Left renal cortex interstitium (tissue), 4 donors: ENCODE measurements at places on chromosomes 6 and 20. TPM values are rescaled to one million over a fixed set of nuclear protein-coding genes. Genes with fewer than 3 reads are reported as not detected.

DNA sequence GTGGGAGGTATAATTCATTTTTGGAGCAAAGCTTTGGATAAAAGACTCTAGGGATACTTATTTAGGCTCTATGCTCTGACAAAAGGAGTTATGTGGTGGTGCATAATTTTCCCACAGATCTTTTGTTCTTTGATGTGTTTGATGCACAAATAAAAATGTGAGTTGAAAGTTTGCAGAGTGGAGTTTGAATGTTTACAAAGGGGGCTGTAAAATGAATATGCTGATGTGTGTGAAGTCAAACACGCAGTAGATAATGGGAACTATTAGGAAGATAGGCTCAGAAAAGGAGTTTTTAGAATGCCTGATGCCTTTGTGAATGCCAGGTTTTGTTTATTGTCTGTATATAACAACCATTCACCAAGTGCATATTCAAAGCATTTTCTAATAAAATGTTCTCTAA, 545.0 kb upstream of the EPHA7 start:
- no peak for DNase-seq

- no peak for DNase-seq
These were observed 136.3 kb upstream of the ZNF184 start for GRCh38 chr6:27608916-27609883.

- no peak for DNase-seq
These were observed 43.0 kb upstream of the PBOV1 start for GRCh38 chr6:138261116-138261780.

HRH3 gene
- polyA plus RNA-seq, result 0.21 TPM

- no peak for DNase-seq
These were observed 10.5 kb upstream of the PCMTD2 start for GRCh38 chr20:64244870-64245603.

GRCh38 chr6:167150941-167151549, 6.7 kb downstream of the GPR31 start:
- DNase-seq, result no peak

GRCh38 chr20:5835321-5835821, 85.2 kb downstream of the SHLD1 start:
- DNase-seq, result no peak

DNA sequence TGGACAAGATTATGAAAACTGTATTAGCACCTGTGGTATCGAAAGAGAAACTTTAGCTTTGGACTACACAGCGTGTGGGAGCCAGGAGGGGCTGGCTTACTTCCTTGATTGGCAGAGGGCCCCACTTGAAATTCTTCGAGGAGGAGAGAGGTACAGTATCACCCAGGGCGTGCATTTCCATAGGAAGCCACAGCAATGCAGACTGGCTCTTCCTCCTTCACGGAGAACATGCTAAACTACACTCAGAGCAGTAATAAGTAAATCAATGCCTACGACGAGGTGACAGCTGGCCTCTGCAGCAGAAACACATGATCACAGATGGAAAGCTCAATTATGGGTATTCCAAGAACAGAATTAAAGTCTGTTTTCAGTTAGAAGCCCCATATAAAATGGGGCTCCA, 44.2 kb downstream of the MYLK4 start:
- DNase-seq, result no peak

GRCh38 chr6:140968062-140968461, 1164.7 kb upstream of the GJE1 start:
- no peak for DNase-seq

DNA sequence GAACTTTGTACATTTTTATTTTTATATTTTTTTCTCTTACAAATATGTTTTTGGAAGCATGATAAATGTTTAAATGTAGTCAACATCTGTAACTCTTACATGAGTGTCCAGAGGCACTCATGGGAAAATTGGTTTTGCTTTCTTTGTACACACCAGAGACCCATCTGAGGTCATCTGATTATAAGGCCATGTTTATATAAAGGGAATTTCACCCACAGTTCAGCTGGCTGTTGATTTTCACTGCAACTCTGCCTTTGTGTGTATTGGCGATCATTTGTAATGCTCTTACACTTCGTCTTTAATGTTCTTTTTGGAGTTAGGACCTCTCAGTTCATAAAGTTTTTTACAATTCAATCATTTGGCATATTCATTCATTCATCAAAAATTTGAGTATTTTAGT, 28.1 kb downstream of the RIOK1 start:
- DNase-seq, result no peak

PSMA7 gene
- polyA plus RNA-seq, result 182 TPM

DNA sequence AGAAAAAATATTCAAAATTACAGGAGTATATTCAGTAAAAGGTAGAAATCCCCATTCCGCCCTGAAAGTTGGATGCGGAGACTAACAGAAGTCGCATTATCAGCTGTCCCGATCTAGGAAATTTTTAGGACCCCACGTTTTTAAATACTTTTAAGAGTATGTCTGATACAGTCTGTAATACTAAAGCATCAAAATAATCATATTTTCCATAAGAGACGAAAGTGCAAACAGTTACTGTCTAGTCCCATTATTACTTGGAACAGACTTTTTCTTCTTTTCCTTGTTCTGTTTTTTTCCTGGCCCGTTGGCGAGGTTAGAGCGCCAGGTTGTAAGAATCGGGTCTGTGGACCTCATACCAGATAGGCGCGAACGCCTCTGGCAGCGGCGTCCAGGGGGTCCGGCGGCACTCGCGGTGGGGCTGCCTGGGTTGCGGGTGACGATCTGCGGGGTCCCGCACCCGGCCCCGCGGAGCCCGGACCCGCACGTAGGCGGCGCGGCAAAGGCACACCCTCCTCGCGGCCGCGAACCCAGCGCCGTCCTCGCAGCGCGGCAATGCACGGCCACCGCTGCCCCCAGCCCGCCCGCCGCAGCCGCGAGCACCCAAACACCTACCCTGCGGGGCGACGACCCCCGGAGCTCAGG, 460 bp downstream of the PLAGL1 start:
- no peak for DNase-seq

GRCh38 chr20:2045101-2045500, 51.2 kb upstream of the PDYN start:
- no peak for DNase-seq

EDN1 gene
- polyA plus RNA-seq, result 3.9 TPM

- DNase-seq, result no peak
These were observed 1.5 kb upstream of the CRIP3 start for GRCh38 chr6:43310134-43310533.

DNA sequence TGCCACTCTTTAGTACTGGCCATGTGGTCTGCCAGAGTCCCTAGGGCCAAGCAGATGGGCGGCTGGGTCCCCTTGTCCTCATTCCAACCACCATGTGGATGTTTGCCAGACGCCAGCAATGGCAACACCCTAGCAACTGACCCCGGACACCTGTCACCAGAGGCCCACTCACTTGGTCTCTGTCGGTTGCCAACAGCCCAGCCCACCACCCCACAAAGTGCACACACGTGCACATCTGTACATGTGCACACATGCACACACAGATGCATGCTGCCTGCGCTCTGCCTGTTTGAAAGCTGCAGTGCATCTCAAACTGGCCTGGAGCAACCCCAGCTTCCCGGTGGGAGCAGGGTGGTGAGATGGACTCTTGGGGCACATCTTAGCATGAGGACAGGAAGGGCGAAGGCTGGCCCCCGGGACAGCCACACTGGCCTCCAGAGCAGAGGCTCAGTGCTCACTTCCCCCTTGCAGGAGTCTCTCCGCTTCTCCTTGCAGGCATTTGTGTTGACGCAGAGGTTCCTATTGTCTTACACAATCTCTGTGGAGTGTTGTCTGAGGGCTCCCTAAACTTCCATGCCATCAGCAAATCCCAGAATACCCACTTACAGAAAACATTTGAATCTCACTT, 54.0 kb downstream of the PSMG4 start:
- DNase-seq, result no peak

SCRT2 gene
- 0.07 TPM for polyA plus RNA-seq

DNA sequence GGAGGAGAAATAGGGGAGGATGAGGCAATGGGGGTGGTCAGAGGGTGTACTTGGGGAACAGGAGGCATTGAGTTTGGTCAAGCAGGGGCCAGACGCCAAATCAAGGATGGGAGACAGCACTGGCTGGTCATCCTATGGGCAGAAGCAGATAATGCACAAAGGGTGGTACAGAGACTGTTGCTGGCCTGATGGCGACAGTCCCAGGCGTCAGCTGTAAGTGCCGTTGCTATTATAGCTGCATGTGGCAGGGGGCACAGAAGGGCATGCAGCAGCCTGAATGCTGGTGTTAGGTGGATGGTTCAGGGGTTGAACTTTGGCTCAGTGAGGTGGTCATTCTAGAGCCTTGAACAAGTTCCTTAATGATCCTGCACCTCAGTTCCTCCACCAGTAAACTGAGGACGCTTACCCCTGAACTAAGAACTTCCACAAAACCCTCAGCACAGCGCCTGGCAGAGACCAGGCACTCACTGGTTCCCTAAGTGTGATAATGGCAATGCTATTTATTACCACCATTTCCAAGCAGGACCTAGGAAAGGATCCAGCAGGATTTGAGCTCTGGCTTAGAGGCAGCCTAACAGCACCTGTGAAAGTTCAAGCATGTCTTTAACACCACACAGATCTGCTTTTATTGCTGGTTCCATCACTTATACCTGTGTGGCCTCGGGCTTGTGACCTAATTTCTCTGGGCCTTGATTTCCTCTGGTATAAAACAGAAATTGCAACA, 162.7 kb downstream of the INSM1 start:
- no peak for DNase-seq

DNA sequence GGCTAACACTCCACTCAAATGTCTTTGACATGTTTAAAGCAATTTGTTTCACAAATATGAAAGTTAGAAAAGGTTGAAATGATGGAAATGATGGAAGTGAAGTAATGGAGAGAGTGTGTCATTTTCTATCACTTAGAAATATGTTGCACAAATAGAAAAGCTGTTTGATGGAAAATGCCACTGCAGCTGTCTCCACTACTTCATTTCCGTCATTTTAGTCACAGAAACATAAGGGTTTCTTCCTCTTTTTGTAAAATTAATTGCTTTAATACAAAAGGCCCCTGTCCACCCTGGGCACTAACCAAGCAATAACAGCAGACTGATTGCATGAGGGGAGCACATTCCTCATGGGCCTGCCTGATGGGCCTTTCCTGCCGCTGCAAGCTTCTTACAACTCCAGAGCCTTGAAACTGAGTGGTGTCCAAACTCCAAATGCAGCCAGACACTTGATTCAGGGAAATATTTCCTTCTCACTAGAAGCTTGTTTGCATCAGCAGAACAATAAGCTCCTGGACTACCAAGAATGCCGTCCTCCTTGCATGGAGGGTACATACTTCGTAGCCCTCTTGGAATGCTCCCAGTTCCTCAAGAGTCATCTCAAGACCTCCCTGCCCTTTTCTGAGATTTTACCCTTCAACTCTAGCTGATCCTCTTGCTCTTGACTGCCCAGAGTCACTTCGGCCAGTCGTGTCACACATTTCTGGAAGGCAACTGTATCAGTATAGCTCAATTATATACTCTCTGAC, 36.1 kb downstream of the F13A1 start:
- no peak for DNase-seq

DNA sequence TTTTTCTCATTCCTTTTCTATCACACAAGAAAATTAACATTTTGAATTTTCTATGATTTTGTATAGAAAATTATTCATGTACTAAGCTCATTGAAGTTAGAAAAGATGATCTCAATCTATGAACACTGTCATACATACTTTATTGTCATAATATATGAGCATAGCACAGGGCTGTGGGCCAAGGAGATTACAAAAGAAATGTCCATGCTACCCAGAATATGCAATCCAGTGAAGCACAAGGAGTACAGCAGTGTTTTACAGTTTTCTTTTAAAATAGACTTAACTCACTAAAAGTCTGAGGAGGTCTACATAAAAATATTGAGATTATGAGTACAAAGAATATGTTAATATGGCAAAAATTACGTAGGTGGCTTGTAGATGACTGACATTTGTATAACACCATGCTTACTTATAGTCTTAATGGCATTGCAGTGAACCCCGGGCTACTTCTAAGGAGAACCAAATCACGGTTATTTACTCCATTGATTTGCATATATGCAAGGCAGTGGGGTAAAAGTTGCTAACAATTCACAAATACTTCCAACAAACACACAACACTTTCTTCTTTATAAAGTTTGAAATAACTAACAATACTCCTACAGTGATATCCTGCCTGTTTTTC, 257.1 kb downstream of the BCKDHB start:
- DNase-seq, result no peak

SNAI1 gene
- polyA plus RNA-seq, result 15.2 TPM

GRCh38 chr20:48926821-48927220, 5.3 kb downstream of the ARFGEF2 start:
- DNase-seq, result no peak

IL17F gene
- polyA plus RNA-seq, result not detected

DNA sequence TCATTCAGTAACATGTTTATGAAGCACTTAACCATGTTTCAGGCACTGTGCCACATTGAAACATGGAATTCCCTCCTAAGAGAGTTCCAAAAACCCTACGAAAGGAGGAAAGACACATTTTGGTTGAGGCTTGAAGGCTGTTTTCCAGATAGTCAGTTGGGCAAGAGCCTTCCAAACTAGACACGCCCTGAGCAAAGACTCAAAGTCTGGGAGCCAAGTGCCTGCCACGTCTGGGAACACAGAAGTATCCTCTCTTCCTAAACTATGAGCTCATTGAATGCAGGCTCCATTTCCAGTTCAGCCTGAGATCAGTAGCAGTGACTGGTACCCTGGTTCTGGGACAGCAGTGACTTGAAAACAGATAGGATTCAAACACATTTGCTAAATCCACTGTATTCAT, 74.5 kb upstream of the FAM8A1 start:
- no peak for DNase-seq

TRPC4AP gene
- 64.4 TPM for polyA plus RNA-seq

DNA sequence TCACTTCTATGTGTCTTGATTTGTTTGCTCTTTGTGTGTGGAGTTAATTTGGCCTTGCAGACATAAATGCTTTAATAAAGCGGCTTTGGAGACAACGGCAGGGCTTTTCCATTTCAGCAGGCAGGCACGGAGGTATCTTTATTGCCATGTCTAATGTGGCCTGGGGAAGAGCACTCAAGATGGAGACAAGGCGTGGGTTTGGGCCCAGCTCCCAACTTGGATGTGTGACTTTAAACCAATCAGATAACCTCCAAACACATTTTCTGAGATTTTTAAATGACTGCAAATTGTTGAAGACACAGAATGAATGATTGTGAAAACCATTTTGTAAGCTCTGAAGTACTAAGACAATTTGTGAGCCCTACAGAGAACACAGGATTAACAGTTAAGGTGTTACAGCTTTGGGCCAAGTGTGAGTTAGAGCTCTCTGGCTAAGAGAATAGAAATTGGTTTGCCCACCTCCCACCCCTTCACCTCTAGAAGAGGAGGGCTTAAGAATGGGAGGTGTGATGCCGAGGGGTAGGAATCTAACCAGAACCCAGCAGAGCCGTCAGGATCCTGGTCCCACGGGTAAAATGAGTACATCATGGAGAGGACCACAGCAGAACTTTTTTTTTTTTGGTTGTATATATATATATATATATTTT, 9.0 kb downstream of the DYNLT1 start:
- no peak for DNase-seq

DNA sequence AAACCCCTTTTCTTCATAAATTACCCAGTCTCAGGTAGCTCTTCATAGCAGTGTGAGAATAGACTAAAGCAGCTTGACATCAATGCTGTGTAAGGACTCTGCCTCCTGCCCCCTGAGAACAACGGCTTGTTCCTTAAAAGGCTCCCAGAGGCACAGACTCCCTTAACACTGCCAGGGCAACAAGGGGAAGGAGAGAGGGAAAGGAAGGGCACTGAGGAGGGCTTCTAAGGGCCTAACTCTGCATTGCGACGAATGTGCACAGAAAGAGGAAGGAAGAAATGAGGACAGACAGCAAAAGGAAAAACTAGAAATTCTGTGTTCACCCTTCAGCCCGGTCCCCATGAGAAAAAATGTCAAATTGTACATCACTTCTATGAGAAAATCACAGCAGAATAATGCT, 74.0 kb downstream of the AGPAT4 start:
- no peak for DNase-seq
